GM12865 (cell line): ENCODE measurements at places on chromosomes 3 and 15.

DNA sequence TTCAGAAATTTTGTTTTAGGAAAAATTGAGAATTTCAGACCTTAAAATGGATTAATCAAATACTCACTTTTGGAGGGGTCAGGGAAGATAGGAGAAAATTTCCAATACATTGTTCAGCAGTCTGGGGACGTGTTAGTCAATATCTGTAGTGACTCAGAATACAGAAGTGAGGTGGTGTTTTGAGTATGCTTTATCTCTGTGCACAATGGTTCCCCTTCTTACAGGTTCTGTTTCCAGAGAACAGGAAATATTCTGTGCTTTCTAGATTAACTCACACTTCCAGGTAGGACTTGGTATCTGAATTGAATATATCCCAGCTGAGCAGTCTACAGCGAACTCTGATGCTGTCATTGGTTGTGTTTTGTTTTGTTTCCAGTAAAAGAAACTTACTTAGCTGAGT lies 30.7 kb upstream of the CCDC54 start:
- DNase-seq, result no peak

DNA sequence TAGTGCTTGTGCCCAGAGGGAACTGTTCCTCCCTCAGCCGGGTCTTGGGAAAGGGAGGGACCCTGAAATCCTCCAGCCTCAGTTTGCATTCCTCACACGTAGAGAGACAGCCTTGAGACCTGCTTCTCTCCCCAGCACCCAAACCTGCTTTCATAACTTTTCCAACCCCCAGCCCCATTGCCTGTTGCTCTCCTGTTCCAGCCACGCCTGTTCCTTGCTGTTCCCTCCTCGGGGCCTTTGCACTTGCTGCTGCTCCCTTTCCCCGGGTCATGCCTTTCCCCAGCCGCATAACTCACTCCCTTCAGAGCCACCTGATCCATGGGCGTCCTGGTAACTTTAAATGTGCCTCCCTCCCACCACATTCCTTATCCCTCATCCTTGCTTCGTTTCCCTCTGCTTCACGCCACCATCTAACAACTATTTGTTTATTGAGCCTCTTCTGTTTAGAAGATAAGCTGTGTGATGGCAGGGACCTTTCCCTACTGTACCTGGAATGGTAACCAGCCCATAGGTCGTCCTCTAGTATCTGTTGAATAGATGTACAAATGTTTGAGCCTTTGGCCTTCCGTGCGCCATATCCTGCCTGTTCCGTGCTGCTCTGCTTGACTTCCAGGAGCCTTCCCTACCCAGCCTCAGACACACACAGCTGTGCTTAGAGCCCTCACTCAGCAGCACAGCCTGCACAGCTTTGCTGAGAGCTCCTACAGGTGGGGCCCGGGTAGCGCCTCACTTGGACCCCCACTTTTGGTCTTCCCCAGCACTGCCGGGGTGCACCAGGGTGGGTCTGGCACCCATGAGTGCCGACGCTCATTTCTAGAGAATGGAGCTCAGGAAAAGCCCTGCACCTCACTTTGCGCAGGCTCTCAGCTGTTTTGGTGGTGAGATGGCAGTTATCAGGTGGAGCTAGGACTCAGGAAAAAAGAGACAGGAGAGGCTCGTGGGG lies 60.2 kb downstream of the SCN5A start:
- no peak for DNase-seq

GRCh38 chr15:58252586-58253323 lies 114.6 kb downstream of the AQP9 start:
- DNase-seq, result no peak

GRCh38 chr15:60721257-60721626 lies 242.3 kb upstream of the ICE2 start:
- DNase-seq, result no peak
